Adipose tissue (tissue), 3 donors: ENCODE measurements at places on chromosomes 12 and 14. TPM values are rescaled to one million over a fixed set of nuclear protein-coding genes. Genes with fewer than 3 reads are reported as not detected.

The NKX2-1 gene
- not detected for polyA plus RNA-seq

The KERA gene
- not detected for polyA plus RNA-seq

The GNG2 gene
- 3.9 TPM for polyA plus RNA-seq

The ULK1 gene
- 13.7 TPM for polyA plus RNA-seq

The CABP1 gene
- 14.5 TPM for polyA plus RNA-seq

The KSR2 gene
- polyA plus RNA-seq = 0.01 TPM

The SLC6A15 gene
- polyA plus RNA-seq = 0.06 TPM

The SERPINA9 gene
- not detected for polyA plus RNA-seq

The KRT73 gene
- polyA plus RNA-seq = 0.07 TPM

The AKAP5 gene
- 0.11 TPM for polyA plus RNA-seq

The PTPN21 gene
- 17.4 TPM for polyA plus RNA-seq

The MYH7 gene
- polyA plus RNA-seq = 2.8 TPM

The CELA1 gene
- not detected for polyA plus RNA-seq

The TECPR2 gene
- polyA plus RNA-seq = 5.9 TPM

The HOTAIR gene
- not detected for polyA plus RNA-seq

The PLA2G1B gene
- polyA plus RNA-seq = 11.8 TPM

The SERPINA10 gene
- polyA plus RNA-seq = not detected

The VRTN gene
- polyA plus RNA-seq = not detected

The TDRD9 gene
- 2.7 TPM for polyA plus RNA-seq

The APOF gene
- not detected for polyA plus RNA-seq

The NTF3 gene
- 0.06 TPM for polyA plus RNA-seq

The RHOJ gene
- 17.6 TPM for polyA plus RNA-seq

The SFSWAP gene
- 18.1 TPM for polyA plus RNA-seq

The DTD2 gene
- polyA plus RNA-seq = 7.2 TPM

The CERS5 gene
- 26.1 TPM for polyA plus RNA-seq

The GLS2 gene
- 0.34 TPM for polyA plus RNA-seq

The TTC8 gene
- 8.3 TPM for polyA plus RNA-seq

The FAM222A gene
- polyA plus RNA-seq = 0.34 TPM

The SOAT2 gene
- 0.08 TPM for polyA plus RNA-seq

The CHST11 gene
- 2.0 TPM for polyA plus RNA-seq

The HNRNPA1 gene
- 617 TPM for polyA plus RNA-seq

The RAD9B gene
- polyA plus RNA-seq = 0.09 TPM
